Stimulated activated CD4-positive, alpha-beta T cell treated with anti-CD3 and anti-CD28 coated beads, TNF-alpha, amount 100 ng/mL, for 1 hour (primary cell): ENCODE measurements at places on chromosomes 5 and 9.

GRCh38 chr9:134537951-134538641 is 103.5 kb upstream of the COL5A1 start:
- no peak for DNase-seq

DNA sequence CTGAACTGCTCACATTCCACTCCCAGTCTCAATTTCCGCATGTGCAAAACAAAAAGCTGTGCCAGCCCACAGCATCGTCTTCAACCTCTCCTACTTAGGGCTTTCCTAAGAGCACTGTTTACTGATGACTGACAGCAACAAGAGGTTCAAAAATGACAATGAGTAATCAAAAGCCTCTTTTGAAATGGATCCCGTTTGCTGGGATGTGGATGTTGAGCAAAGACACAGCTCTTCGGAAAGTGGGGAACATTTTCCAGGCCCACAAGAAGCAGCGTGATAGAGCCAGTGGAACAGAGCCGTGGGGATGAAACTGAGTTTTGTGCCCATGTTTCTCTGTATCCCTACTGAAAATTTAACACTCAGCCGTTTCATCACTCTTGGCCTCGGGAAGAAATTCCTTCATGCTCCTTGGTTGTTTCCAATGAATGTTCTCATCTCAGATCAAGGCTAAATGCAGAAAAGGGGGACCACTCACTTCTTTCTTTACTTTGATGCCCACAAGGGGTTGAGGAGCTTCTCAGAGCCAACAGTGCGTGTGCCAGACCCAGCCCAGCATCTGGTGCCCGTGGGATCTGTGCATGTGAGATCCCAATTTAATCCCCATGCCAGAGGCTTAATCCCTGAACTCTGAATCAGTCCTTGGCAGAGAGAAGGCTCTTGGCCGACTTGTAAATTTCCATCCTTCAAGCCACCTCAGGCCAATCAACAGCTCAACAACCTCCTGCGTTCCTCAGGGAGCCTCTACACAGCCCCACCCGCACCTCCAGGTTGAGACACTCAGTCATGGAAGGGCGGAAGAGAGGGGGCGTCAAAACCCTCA is 230.2 kb upstream of the DAPK1 start:
- DNase-seq = no peak

DNA sequence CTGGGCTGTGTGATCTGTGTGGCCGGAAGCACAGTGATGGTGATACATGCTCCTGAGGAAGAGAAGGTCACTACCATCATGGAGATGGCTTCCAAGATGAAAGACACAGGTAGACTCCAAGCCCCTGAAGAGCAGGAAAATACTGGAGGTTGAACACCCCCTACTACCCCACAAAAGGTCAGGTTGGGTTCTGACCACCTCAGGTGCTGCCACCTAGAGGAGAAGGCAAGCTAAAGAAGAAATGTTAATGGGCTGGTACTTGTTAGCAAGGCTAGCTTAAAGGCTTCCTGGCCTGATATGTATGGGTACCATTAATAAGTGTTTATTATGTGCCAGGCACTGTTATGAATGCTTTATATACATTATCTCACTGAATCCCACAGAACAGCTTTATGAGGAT is 11.7 kb downstream of the NIPAL4 start:
- DNase-seq = no peak

DNA sequence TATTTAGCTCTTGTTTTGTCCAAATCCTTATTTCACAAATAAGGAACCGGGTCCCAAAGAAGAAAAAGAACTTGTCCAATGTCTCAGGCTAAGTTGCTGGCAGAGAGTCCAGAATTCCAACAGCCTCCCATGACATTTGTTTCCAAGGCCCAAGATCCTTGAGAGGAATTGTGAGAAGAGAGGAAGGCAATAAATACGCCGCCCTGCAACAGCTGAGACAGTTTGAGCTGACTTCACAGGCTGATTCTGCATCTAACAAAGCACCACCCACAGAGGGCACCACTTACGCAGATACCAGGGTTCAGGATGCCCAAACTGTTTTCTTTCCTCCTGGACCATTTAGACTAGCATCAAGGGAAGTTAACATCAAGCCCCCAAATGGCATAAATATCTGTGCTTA is 211.3 kb downstream of the FAM114A2 start:
- no peak for DNase-seq

DNA sequence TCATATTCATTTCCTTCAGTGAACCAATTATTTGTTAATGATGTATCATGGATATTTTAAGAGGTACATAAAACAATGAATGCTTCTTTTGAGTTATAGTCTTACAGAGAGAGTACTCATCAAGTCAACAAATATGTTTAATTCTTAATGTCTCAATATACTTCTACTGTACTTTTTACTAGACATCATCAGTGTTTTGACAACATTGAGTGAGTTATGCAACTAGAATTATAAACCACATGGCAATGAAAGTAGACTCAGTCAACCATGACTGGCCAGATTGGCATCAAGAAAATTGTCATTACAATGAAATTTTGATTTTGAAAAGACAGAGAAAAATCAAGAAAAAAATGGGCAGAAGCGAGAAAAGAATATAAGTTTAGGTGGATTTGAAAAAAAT is 1248.1 kb upstream of the CDH18 start:
- no peak for DNase-seq

DNA sequence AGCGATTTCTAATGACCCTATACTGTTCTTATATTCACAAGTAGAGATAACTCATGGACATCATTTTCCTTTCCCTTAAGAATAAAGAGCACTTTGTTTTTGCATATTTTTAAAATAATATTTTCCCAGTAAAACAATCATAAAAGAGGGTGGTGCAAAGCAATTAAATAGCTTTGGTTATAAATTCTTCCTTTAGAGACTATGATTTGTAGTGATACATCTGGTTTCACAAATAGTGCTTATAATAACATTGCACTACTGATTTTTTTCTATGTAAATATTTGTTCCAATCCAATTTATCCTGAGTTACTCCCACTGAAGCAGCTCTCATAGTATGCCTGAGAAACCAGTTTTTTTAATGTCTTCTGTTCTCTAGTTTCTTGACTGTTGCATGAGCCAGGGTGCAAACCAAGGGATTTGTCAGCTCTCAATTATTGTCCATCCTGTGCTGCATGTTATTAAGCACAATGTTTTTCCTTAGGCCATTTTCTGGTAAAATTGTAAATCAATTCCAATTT is 74.7 kb downstream of the LURAP1L start:
- DNase-seq = no peak

- DNase-seq = no peak
Observed at GRCh38 chr9:20032413-20033006, 243.7 kb upstream of the SLC24A2 start.

GRCh38 chr9:134170532-134171315 is 6.4 kb upstream of the RNU6ATAC start:
- no peak for DNase-seq

DNA sequence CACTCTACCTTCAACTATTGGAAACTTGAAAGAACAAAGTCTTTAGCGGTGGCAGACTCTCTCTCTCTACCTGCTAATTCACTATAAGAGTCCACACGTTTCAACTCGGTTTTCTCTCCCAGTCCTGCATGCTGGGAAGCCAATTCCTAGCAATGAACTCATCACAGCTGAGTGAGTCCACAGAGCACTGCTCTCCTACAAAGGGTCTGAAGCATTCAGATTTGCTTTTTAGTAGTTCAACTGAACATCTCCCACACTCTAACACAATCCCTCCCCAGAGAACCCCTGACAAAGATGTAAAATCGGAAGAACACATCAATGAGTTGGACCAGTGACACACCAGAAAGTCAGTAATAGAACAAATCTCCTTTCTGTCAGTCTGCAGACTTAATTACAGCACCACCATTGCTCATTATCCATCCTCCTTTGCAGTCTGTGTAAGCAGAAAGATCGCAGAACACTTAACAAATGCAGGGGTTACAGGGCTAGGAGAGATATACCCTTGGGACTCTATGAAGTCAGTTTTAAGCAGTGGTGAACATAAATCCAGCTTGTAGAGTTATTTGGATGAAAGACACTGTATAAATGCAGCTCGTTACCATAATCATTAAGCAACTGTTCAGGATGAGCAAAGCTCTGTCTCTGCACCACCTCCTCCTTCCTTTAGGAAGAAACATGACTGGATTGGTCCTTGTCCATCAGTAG is 353.4 kb upstream of the GRIA1 start:
- no peak for DNase-seq

GRCh38 chr5:176934309-176934930 is 35.3 kb upstream of the HK3 start:
- DNase-seq = no peak

GRCh38 chr9:75000835-75001234 is 27.3 kb downstream of the CARNMT1 start:
- DNase-seq = no peak

- DNase-seq = no peak
Observed at GRCh38 chr5:74054139-74054538, 428.1 kb downstream of the ARHGEF28 start.

GRCh38 chr9:79639354-79639753 is 67.6 kb downstream of the TLE4 start:
- DNase-seq = no peak

GRCh38 chr5:81288021-81288433 is 13.4 kb upstream of the ZCCHC9 start:
- DNase-seq = no peak

DNA sequence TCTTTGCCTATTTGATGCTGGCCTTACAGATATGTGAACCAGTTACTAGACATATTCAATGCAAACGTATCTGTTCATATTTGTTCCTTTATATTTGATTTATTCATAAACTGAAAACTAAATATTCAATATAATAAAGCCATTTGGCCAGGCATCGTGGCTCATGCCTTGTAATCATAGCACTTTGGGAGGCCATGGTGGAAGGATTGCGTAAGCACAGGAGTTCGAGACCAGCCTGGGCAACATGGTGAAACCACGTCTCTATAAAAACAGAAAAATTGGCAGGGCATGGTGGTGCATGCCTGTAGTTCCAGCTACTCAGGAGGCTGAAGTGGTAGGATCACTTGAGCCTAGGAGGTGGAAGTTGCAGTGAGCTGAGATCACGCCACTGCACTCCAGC is 49.2 kb upstream of the CTNNAL1 start:
- no peak for DNase-seq

- DNase-seq = no peak
Observed at GRCh38 chr5:65832603-65833228, 93.7 kb upstream of the ERBIN start.
